ENCODE measurements at places on chromosomes 2 and 18.

DNA sequence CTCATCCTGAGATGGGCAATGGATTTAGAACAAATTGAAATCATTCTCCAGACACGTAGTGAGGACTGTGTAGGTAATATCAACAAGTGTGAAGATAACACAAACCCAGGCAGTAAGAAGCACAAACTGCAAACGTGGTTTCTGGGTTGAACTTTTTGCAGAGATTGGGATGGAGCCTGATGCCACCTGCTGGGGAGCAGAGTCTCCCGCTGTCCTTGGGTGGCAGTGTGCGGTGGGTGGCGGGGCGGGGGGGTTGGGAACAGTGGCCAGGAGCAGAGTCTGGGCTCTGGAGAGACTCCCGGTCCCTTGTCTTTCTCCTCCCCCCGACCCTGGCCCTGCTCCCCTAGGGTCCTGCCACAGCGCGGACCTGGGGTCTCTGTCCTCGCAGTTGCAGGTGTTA, 19.5 kb downstream of the TRAF3IP1 start:
- no peak for DNase-seq

GRCh38 chr2:128464456-128464855, 145.8 kb upstream of the HS6ST1 start:
- no peak for DNase-seq

DNA sequence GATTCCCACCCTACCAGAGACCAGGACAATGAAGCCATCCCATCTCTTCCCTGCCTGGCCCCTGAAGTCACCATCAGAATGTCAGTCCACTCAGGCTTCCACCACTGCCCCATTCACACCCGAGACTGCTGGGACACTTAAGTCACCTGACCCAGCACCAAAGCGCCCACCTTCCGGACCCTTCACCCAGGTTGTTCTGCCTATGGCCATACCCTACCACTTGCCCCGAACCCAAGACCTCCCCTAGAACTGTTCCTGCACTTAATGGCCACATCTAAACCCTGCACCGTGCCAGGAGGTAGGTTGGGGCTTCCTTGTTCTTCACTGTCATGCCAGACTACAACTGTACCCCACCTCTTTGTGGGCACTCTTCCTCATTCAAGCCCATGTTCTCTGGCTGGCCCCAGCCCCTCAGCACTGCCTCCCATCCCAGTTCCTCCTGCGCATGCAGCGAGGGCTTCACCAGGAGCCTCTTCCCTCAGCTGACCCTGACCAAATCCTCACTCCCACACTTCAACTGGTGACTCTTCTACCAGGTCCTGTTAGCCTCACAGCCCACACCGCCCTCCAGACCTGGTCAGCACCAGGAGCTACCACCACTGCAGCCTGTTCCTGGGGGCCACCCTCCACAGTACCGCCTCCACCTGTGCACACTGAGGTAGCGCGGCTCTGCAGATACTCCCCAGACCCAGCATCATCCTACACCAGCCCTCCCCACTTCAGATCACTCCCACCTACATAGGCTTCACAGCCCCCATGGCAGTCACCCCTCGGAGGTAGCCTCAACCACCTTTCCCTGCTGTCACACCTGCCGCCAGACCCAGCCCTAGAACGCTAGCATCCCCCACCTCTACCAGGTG, 8.3 kb upstream of the ADRA2B start:
- DNase-seq, result no peak

- no peak for DNase-seq
Measured at GRCh38 chr2:205585449-205586383, 96.6 kb upstream of the NRP2 start.

DNA sequence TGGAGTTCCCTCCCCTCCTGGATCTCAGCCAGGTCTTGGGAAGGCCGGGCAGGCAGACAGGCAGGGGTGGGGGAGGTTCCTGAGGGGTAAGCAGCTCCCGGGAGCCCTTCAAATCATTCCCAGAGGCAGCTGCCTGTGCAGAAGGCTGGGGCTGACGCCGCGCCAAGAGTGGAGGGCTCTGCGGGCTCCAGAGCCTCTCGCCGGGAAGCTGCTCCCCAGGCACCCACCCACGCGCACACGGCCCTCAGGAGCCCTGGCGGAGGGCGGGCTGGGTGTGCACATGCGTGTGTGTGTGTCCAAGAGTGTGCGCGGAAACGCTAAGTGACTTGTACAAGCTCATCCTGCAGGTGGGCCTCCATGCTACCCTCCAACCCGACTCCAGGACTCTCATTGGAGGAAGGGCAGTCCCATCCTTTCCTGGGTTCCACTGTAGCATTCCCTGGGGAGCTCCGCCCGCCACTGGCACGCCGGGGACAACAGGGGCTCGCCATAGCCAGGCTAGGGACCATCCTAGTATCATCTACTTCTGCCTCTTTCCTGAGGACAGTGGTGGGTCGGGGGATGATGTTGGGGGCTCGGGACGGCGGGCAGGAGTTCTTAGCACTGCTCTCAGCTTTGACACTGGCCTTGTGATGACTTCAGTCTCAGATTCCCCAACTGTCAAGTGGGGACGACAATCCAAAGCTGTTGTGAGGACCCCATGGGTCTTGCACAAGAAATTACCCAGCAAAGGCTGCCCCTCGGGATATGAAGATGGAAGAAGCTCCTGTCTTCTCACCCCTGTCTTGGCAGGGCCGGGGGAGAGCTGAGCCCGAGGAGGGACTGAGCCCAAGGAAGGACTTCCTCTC, 50.3 kb downstream of the INHBB start:
- DNase-seq, result peak; percentile 51

DNA sequence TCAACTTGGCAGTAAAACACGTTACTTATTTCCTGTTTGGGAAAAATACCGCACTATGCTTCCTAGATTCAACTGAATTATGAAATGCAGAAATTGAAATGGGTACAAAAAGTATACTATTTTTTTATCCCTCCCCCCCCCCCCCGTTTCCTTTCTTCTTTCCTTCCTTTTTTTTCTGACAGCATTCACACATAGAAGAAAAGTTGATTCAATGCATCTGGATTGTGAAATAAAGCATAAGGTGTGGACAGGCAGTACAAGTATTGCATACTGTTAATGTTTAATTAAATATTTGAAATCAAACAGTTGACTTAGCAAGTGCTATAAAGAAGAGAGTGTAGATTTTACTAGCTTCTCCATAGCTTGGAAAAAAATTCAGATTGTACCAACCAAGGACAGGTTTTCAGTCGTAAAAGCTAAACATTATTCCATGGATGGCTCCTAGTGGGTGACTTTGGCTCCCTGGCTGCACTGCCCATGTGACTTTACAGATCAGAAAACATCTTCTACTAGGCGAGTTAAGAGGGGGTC, 21.6 kb upstream of the AGFG1 start:
- no peak for DNase-seq

DNA sequence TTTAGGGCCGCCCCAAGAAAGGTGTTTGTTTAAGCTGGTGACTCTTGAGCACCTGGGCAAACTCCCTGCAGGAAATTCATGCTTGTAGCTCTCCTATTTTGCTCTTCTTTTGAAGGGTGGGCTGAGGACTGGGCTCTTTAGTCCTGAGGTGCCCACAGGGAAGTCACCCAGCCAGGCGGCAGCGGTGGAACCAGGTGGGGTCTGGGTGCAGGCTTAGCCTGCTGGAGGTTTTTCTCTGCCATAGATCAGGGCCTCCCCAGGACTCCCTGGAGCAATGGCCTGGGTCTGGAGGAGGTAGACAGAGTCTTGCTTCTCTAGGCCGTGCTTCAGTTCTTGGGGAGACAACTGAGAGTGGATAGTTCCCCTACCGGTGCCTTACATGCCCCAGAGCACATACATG, 99.9 kb downstream of the CLIP4 start:
- DNase-seq, result no peak

- peak; percentile 62 for DNase-seq
Measured at GRCh38 chr2:103789381-103790095, 1027.7 kb downstream of the TMEM182 start.

DNA sequence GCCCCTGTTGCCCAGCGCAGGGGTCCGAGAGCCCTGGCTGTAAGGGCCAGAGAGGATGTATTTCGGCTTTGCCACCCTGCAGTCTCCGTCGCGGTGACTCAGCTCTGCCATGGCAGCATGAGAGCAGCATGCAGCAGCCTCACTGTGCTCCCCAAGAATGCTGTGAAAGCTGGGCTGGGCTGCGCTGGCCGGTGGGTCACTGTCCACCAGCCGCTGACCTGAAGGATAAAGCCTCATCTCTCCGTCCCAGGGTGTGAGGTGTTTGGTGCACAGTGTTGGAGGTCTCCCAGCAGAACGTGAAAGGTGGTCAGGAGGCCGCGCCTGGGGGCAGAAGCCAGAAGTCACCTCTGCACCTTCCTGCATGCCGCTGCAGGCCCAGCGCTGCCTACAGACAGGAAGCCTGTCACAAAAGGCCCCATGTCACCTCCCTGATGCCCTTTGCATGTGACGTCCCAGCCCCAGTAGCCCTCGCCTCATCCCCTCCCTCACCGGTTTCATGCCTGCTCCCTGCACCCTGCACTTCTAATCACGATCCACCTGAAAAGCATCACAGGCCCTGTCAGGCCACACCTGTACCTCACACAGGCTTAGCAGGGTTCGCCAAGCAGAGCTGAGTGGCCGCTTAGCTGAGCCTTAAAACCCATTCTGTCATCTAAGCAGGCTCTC, 342.1 kb downstream of the EIPR1 start:
- DNase-seq, result no peak

GRCh38 chr18:74534150-74534969, at the start of gene CNDP1:
CNDP1 (plus strand) TSS chr18:74534500; CDS start chr18:74534668, 168 bp downstream.
- DNase-seq, result no peak

DNA sequence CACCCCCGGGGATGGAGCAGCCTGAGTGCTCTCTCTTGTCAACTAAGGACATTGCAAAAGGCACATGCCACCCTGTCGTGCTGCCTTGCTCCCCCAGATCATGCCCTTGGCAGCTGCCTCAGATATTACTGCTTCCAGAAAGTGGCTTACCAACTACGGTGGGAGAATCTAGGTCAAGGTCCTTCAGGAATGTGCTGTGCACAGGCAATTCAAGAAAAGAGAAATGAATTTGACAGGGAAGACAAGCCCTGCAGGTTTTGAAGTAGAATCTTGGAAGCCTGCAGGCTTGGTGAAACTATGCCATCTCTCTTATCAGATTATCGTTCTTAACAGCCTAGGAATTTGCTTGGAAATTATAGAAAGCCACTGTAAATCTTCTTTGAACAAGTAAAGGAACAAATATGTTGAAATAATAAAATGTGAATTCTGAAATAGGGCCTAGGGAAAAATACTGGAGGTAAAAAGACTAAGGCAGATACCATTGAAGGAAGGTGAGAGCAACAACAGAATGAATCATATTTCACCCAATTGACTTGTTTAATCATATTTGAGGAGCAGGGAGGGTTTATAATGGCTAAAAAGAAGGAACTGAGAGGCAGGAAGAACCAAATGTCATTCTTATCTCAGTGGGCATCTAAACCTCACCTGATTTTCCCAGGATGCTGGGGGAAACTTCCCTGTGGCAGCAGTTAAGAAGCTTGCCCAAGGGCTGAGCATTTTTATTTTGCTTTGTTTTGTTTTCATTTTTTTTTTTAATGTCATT, 94.0 kb upstream of the GLS start:
- DNase-seq, result no peak

DNA sequence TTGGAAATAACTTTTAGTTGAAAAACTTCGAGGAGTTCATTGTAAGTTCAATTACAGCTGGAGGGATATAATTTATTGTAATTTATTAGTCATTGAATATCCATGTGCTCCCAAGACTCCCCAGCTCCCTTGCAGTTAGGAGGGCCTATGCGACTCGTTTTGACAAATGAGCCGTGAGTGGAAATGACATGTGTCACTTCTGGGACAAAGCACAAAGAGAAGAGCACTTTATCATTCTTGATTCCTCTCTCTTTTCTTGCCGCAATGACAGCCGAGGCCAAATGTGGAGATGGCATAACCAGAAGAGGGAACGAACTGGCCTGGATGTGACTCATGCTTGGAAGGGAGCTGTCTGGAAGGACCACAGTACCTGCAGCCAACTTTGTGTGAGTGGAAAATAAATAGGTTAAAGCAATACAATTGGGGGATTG, 44.2 kb upstream of the ITSN2 start:
- DNase-seq, result no peak

DNA sequence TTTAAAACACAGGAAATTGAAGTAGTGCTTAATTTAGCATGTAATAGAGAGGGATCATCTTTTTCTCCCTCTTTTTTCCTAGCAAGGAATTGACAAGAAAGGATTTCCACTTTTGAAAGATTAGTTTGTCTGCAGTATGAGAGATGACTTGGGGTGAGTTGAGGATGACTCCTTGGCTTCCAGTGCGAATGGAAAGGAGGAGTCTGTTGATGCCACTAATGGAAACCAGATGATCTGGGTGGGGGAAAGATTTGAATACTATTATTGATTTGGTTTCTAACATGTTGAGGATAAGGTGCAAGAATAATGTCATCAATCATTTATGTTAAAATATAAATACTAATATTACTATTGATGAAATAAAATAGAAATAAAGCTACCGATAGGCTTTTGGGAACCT, 205.4 kb downstream of the PPP1R1C start:
- no peak for DNase-seq

GRCh38 chr2:65937379-65938160, 497.4 kb upstream of the MEIS1 start:
- DNase-seq, result no peak

DNA sequence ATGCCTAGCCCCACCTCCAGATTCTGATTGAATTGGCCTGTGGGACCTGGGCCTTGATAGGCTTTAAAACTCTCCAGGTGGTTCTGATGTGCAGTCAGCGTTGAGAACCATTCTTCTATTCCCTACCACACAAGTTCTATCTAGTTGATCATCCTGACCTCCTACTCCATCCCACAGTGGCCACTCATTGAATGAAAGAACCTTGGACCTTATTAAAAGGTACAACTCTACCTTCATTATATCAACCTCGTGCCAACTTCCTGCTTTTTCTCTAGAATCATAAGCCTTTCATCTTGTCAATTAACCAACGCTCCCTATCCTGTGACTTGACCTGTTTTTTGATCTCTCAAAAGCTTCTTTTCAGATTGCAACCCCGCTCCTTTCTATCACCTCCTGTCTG, 55.8 kb downstream of the SLC40A1 start:
- DNase-seq, result no peak

DNA sequence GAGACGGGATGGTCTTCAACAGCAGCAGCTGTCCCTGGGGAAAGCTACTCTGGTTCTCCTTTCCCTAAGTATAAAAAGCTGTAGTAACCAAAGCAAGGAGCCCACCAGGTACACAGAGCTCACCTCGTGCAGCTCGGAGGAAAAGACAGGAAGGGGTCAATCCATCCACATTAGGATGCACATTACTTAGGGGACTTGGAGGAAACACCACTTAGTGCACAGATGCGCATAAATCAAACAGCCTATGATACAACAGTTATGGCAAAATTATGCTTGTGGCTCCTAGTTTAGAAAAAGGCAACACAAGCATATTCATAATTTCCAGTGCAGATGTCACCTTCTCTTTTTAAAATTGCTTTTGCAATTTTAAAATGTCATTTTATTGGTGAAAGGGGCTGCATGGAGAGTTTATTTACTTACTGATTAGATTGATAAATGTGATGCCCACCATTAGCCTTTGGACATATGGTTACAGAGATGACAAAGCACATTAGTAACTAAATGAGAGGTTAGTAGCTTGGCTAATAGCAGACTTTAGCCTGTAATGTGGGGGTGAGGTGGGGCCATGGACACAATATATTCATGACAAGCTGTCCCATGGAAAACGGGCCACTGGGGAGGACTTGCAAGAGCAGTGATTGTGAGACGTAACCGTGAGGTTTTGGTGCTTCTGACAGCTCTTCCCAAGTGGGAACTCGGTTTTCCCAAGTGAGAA, 199.8 kb downstream of the MYT1L start:
- DNase-seq, result no peak

- DNase-seq, result no peak
Measured at GRCh38 chr18:13165636-13166423, 52.7 kb upstream of the LDLRAD4 start.

- no peak for DNase-seq
Measured at GRCh38 chr2:18245375-18245774, 315.1 kb downstream of the RDH14 start.
